NCI-H226 (cell line): ENCODE measurements at places on chromosomes 6 and 20.
A peak's percentile ranks its signal among the peaks of the same experiment; 100 is the strongest.

DNA sequence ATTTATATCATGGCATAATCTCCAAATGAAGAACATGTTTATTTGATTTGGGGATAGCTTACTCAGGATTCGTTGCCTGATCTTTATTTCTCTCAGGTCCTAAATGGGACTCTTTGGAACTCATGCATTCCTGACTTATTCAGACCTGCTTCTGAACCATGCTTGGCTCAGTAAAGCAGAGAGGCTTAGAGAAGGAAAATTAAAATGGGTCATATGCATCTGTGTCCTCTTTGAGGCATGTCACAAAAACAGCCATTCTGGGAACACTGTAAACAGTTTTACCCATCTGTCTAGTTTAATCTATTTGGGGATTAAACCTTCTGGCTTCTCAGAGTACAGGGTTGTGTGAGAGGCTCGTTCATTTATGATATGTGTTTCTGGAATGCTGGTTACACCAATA, 1017.3 kb downstream of the KIF16B start:
- DNase-seq: no peak

GRCh38 chr6:10540073-10540746, 19.1 kb downstream of the GCNT2 start:
- no peak for DNase-seq

DNA sequence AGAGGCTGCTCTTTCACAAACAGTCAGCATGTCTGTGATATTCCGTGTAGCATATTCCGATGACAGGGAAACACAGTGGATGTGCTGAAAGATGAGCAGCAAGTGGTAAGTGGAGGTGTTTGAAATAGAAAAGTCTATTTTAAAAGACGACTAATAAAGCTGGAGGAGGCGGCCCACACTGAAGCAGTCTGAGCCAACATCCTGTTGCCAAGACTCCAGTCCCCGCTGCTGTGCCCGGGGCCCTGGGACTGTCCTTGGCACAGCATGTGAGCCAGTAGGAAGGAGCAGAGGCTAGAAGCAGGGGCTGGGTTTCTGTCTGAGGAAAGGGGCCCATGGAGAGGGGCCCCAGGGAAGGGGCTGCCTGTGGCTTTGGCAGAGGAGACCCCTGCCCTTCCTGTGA, 351.5 kb upstream of the CHD6 start:
- DNase-seq: no peak

DNA sequence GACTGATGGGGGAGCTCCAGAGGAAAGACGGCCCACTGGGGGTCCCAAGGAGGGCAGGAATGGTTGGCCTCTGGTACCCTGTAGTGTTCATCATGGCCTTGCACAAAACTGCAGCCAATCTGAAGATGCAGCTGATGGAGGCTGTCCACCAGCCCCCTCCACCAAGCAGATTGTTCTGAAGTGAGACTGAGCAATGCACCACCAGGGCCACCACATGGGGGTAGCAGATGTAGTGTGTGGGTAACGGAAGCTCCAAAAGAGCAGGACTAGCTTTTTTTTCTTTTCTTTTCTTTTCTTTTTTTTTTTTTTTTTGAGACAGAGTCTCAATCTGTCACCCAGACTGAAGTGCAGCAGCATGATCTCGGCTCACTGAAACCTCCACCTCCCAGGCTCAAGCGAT, 181.0 kb upstream of the MYLIP start:
- no peak for DNase-seq

DNA sequence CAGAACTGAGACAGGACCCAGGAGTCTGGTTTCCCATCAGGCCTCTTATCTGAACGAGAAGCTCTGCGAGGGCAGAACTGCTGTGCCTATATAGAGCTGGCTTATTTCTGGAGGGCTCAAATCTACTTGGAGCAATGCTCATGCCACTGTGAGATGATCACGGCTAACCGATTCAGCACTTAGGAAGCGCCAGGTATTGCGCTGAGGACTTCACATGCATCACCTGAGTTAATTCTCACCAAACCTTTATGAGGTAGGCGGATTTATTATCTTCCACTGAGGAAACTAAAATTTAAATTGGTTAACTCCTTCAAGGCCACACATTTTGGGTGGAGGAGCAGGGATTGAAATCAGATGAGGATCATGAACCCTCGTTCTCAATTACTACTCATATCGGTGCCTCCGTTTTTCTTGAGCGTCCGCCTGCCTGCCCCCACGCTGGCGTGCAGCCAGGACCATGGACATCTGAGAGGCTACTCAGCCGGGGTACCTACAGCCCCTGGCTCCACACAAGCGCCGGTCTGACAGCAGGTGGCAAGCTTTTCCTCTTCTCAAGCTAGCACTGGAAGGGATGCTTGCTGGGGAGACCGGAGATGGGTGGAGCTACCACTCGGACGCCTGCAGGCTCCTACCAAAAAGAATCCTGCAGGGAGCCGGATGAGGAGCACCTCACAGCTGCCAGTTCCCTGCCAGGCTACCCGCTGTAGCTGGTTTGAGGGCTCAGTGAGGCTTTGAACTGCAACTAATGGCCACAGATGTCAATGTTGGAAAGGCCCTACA, 1.0 kb upstream of the PCIF1 start:
- peak; percentile 82 for DNase-seq

DNA sequence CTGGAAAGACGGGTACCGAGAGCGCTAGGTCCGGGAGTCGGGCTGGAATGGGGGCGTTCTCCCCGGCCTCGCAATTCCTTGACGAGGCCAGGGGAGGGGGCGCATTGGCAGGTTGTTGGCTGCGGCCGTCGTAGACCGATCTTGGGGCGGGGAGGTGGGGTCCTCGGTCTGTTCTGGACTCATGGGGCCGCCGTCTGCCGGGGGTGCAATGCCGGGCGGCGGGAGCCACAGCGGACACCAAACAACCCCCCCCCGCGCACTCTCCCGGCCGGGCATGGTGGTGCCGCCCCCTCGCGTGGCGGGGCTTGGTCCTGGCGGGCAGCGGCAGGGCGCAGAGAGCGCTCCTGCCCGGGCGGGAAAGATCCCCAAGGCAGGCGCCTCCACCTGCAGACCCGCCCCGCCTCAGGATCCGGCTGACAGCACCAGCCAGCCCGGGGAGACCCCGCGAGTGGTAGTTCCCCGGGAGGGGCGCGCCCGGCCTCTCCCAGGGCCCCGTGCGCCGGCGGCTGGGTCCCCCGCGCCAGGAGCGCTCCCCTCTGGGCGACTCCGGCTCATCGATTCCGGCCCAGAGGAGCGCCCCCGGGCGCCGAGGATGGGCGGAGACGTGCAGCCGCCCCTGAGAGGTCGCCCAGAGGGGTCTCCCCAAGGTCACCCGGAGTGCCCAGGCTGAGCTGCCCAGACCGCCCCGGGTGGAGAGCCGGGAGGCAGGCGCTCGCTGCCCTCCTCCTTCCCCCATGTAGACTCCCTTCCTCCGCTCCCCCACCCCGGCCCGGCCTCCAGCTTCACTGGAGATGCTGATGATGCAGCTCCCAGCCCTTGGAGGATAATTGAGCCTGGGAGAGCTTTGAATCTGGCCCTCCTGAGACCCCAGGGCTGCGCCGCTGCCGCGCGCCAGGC, 709 bp downstream of the PPP1R16B start:
- no peak for DNase-seq

- DNase-seq: peak; percentile 10
Observed at GRCh38 chr20:38878866-38879265, 47.4 kb upstream of the FAM83D start.

- DNase-seq: no peak
Observed at GRCh38 chr6:3962291-3963280, 113.4 kb downstream of the FAM50B start.

- DNase-seq: no peak
Observed at GRCh38 chr20:25295386-25296093, 47.7 kb downstream of the PYGB start.

DNA sequence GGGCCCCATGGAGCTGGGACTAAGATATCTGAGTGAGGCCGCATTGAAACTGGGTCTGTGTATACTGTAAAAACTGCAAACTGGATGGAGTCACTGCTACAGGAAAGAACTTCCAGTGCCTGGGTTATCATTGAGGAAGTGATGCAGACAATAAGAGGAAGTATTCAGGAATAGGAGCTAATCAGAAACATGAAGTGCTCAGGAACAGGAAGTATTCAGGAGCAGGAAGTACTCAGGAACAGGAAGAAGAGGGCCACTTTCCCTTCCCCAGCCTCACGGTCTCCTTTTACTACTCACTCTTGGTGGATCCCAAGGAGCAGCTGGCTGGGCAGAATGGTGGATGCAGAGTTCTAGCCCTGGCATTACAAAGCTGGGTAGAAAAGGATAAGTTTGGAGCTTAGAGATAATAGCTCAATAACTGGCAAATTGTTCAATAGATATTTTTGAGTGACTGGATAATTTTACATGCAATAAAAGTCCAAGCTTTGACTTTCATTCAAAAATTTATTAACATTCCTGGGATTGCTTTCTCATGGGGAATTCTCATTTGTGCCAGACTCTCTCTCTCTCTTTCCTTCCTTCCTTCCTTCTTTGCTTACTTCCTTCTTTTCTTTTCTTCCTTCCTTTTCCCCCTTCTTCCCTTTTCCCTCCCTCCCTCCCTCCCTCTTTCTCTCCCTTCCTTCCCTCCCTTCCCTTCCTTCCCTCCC, 82.2 kb upstream of the PAX1 start:
- DNase-seq: no peak
